ENCODE measurements at places on chromosomes 16 and 17.

GRCh38 chr17:54907376-54907775 is 6.7 kb downstream of the TOM1L1 start:
- DNase-seq, result no peak

DNA sequence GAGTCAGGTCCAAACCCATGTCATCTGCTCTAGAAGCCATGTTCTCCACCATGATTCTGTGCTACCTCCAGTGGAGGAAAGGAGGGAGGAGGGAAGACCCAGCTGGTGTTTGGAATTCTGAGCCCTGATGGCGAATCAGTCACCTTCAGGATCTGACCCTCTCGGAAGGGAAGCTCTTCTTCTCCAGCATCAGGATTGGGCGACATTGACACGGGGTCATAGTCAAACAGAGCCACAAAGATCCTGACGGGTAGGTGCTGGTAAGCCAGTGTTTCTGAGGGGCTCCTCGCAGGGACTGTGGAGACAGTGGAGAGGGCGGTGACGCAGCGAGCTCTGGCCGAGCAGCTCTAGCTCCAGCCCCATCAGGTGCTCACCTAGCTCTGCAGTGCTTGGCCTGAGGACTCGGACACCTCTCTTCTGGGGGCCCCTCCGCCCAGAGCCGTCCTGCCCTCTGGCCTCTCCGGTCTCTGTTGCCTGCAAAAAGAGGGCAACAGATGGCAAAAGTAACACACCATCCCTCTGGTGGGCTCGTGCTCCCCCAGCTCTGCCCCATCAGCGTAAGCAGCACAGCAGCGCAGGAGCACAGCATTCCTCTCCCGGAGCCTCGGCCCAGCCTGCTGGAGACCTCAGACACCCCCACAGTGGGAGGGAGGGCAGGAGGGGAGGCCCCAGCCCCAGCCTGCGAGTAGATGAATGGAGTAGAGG is 21.0 kb downstream of the TSPOAP1 start:
- no peak for DNase-seq

DNA sequence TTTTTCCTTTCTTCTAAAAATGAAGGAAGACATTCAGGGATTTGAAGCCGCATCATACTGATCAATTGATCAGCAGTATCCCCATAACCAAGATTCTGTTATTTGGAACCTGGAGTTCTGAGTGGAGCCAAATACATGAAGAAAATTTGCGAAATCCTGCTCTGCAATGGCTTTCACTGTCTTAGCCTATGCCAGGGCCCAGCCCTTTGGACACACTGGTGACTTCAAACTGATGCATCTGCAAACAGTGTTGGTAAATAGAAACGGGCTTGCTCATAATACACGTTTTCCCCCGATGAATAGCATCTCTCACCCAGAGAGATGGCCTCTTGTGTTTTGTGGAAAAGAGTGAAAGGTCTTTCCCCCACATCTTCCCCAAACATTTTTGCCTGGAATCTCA is 87.6 kb upstream of the TOX3 start:
- no peak for DNase-seq

GRCh38 chr17:59439262-59439661 is 107.8 kb downstream of the YPEL2 start:
- no peak for DNase-seq

Data from activated CD4-positive, alpha-beta T cell treated with anti-CD3 and anti-CD28 coated beads for 24 hours (primary cell).